Endothelial cell (in vitro differentiated cells): ENCODE measurements at places on chromosomes 7 and 10.

DNA sequence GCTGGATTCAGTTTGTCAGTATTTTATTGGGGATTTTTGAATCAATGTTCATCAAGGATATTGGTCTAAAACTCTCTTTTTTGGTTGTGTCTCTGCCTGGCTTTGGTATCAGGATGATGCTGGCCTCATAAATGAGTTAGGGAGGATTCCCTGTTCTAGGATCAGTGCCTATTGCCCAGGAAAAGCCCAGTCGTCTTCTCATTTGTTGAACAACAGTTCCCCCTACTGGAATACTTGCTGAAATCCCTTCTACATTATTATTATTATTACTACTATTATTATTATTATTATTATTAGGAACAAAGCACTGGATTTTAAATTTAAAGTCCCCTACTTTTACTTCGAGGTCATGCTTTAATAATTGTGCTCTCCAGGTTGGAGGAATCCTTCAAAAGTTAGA lies 528.9 kb downstream of the MAGI2 start:
- peak; percentile 4 for DNase-seq

GRCh38 chr10:66167816-66168215 lies 758.0 kb upstream of the LRRTM3 start:
- DNase-seq, result no peak

DNA sequence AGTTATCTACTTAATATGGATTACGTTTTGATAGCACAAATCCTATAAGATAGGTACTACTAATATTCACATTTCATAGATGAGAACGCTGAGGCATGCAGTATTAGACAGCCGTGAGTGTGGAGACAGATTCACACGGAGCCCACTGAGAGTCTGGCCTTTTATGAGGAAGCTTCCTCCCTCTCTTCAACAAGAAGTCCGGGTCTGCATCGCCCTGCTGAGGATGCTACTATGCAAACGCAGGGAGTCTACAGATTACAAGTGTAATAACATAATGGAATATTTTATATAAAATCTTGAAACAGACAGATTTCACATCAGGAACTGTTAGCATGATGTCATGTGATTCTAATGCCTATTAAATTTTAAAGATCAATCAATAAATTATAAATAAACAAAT lies 255.9 kb upstream of the GLI3 start:
- no peak for DNase-seq

DNA sequence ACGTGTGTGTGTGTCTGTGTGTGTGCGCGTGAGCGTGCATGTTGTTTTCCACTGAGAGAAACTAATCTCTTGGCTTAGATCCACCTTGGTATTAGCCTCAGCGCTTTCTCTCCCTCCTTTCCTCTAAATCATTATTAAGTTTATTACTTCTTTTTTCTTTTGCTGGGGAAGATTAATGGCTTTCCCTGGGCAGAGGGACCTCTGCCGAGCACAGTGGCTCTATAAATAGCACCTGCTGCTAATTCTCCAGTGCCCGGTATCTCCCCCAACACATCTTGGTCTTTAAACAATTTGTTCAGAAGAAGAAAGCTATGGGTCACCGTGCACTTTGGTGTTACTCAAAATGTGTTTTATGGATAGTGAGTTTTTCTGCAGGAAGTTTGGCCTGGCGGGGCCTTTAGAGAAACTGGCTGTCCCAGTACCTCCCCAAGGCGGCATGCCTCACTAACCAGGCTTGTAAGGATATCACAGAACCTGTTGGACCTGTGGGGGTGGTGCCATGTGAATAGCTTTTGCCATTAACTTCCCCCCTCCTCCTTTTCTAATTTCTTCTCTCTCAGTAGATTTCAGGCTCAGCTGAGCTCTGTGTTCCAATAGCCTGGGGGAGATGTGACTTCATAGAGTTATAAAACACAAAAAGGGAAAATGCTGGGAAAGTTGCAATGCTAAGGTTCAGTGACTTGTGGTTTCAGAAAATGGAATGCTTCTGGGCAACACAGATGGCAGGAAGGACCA lies 70.1 kb upstream of the RAB11FIP2 start:
- DNase-seq, result no peak

DNA sequence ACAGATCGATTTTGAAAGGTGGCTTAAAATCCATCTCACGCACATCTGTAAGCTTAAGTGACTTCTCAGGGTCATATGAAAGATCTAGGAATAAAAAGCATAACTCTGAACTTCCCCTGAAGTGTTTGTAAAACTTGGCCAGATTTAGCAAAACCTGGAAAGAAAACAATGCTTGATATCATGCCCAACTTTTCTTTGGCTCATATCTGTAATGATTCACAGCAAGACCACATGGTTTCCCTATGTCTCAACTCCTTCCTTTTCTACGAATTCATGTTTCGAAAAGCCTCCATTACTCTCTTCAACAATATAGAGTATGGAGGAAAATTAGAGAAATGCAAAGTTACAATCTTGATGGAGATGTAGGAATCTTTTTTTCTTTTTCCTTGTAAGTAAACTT lies 20.1 kb upstream of the CABCOCO1 start:
- DNase-seq, result no peak

DNA sequence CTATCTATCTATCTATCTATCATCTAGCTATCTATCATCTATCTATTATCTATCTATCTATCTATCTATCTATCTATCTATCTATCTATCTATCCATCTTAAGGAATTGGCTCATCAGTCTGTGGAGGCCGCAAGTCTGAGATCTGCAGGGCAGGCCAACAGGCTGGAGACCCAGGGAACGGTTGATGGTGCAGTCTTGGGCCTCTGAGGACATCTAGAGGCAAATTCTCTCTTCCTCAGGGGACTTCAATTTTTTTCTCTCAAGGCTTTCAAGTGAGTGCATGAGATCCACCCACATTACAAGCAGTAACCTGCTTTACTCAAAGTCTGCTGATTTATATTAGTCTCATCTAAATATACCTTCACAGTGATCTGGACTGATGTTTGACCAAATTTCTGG lies 197.0 kb downstream of the GLRX3 start:
- no peak for DNase-seq

GRCh38 chr10:118698421-118698820 lies 56.3 kb downstream of the CACUL1 start:
- DNase-seq, result no peak

- DNase-seq, result no peak
These were observed 47.5 kb downstream of the GLI3 start for GRCh38 chr7:42189535-42189934.

- DNase-seq, result peak; percentile 49
These were observed 400.3 kb upstream of the ADARB2 start for GRCh38 chr10:2137549-2138174.

DNA sequence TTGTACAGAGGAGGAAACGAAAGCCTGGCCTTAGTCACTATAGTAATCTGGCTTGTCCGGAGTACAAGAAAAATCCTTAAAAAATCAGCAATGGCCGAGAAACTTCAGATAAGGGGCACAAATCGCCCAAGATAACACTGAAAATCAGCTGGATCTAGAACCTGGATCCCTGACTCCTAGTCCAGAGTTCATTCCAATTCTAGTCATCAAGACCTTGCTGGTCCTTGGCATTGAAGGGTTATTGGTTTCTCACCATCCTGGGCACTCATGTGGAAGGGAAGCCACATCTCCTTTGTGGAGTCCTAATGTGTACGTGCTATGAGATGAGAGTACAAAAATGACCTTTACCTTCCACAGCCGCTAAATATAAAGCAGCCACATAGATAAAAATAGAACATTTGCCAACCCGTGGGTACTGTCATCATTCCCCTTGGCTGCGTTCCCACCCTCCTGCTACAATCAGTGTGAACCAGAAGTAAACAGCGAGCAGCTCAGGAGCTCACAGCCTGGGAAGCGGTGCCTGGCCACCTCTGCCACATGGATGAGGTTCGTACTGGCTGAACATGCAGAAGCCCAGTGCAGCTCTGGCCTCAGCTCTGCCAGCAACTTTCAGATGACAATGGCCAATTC lies 116.0 kb upstream of the PDLIM1 start:
- no peak for DNase-seq
